Chondrocyte (in vitro differentiated cells): ENCODE measurements at places on chromosomes 5 and 9. TPM values are rescaled to one million over a fixed set of nuclear protein-coding genes. Genes with fewer than 3 reads are reported as not detected.

The FBXO10 gene
- 13.2 to 15.9 TPM (median 15.2 TPM) in 3 replicates for total RNA-seq

The CTXN3 gene
- total RNA-seq, result not detected in 3 replicates

The ADAMTS2 gene
- 17.9 to 93.2 TPM (median 91.2 TPM) in 3 replicates for total RNA-seq

The ENHO gene
- 0.97 to 1.6 TPM (median 1.3 TPM) in 3 replicates for total RNA-seq

The SOWAHA gene
- not detected in 3 replicates for total RNA-seq

The TMEM174 gene
- not detected in 3 replicates for total RNA-seq

The CDC20B gene
- not detected in 3 replicates for total RNA-seq

The EQTN gene
- total RNA-seq, result not detected in 3 replicates

The PTGS1 gene
- 0.59 to 2.7 TPM (median 0.97 TPM) in 3 replicates for total RNA-seq

The ACTL7A gene
- not detected in 3 replicates for total RNA-seq

The MARCOL gene
- not detected in 3 replicates for total RNA-seq

The SHC3 gene
- 0.10 to 0.64 TPM (median 0.30 TPM) in 3 replicates for total RNA-seq

The TERT gene
- total RNA-seq, result not detected in 3 replicates

The HSD17B3 gene
- not detected in 3 replicates for total RNA-seq
